ENCODE measurements at places on chromosomes 7 and 10.

DNA sequence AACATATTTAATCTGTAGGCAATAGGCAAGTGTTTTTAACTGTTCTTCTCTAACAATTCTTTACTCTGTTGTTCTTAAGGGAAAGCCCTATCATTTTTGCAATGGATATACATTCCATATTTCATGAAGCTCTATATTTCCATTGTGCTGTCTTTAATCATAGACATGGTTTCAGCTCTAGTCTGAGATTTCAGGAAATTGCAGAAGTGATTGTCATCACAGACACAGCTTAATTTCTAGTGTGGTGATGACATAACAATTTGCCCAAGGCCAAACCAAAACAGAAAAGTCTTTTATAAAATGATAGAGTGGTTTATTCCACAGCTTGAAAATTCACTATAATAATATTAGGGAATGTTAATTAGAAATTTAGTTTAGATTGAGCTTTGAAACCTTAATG lies 494.1 kb upstream of the SEMA3A start:
- no peak for DNase-seq

DNA sequence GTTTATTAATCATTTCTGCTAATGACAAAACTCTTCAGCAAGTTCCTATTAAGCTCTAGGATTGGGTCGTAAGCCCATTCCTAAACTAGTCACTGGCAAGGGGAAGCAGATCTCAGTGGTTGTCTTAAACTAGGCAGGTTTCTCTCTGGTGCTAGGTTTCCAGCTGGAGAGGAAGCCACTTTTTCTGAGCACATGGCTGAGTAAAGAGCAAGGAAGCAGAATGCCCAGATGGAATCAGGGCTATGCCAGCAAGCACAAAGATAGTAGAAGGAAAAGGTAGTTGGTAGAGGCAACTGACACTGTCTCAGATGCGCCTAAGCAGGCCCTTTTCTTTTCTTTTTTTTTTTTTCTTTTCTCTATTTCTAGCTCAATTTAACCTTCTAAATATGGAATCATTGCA lies 224.9 kb downstream of the EXOC4 start:
- no peak for DNase-seq

DNA sequence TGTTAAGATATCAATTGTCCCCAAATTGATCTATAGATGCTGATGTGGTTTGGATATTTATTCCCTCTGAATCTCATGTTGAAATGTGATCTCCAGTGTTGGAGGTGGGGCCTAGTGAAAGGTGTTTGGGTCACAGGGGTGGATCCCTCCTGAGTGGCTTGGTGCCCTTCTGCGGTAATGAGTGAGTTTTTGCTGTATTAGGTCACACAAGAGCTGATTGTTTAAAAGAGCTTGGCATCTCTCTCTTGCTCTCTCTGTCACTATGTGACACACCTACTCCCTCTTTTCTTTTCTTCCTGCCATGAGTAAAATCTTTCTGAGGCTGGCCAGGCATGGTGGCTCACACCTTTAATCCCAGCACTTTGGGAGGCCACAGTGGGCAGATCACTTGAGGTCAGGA lies 98.2 kb upstream of the KAT6B start:
- no peak for DNase-seq

- no peak for DNase-seq
Measured at GRCh38 chr7:92634924-92635519, 44.8 kb upstream of the FAM133B start.

- DNase-seq, result no peak
Measured at GRCh38 chr7:81684514-81685269, 85.2 kb downstream of the HGF start.

DNA sequence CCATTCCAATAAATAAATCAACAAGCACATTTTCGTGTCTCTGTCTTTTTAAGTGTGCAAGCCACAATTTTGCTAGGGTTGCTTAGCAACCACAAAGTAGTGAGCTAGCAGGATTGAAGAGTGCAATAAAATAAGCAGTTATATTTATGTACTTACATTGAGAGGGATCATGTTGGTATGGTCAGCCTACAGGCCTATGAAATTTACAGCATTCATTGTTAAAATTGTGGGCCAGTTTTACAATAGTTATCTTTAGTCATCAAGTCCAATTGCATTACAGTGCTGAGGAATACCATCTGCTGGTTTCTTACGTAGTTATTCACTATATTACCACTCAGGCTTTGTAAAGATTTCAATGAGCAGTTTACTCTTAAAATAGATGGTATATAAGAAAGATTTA lies 192.5 kb upstream of the POT1 start:
- DNase-seq, result no peak

DNA sequence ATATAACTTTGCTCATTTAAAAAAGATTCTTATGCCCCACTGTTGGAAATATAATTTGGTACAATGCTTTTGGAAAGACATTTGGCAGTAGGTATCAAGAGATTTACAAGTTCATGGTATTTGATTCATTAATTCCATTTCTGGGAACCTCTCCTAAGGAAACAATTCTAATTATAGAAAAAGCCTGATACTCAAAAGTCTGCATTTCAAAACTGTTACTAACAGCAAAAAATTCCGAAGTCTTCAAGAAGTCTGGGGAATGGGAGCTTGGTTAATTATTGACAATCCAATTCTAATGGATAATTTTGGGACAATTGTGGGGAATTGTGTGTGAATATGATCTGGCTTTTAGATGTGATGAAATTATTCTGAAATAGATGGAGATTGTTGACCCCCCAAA lies 59.6 kb downstream of the HDAC9 start:
- DNase-seq, result no peak

GRCh38 chr10:27388761-27389399 lies 115.2 kb upstream of the RAB18 start:
- DNase-seq, result no peak

DNA sequence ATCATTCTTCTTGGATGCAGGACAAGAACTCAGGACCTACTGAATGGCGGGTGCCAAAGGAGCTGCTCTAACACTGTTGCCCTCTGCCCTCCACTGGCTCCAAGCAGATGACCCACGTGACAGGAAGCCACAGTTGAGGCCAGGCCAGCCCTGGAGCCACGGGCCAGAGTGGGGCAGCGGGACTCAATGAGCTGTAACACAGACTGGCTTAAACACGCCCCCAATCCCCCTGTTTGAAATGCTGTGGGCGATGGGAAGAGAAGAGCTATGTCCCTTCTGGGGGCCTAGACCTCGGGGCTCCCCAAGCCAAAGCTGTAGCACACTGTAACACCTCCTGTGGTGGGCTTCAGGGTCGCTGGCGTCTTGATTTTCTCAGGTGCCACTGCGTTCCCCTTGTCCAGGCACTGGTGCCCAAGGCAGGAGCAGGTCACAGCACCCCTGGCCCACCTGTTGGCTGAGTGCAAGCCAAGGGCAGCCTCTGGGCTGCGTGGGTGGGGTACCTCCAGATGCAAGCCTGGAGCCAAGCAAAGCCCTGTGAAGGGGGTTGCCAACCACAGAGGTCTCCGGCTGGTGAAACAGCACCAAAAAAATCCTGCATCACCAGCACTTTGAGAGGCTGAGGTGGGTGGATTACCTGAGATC lies 18.6 kb upstream of the ZMIZ2 start:
- DNase-seq, result no peak

DNA sequence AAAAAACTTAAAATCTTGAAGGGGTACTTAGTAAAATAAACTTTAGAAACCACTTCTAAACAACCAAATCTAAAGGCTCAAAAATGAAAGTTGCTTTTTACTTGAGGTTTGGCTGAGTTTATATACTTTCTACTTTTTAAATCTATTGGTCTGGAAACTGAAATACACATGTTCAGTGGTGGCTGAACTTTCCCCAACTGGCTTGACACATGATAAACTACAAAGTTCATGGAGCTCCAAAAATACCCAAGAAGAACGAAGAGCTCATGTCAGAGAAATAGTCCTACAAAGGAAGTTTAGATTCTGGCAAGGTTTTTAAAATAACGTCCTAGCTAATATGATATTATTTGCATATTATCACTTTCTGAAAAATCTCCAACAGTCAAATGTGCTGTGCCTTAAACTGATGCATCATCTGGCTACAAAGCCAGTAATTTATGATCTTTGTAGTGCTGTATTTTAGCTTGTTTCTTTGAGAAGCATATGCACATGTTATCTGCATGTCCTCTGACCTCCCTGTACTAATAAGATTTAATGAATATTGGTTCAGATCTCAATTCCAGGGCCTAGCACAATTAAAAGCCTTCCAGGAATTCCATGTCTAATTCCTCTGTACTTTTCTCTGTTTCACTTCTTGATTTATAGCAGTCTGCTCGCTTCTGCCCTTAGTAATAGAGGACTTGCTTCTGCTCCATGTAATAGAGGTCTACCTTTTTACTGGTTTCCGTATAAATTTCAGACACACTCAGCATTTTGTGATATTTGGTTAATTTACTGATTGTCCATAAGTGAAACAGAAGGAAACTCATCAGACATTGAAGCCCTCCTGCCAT lies 28.2 kb downstream of the SEMA3C start:
- no peak for DNase-seq

GRCh38 chr7:83629117-83629880 lies 19.6 kb downstream of the SEMA3E start:
- no peak for DNase-seq

DNA sequence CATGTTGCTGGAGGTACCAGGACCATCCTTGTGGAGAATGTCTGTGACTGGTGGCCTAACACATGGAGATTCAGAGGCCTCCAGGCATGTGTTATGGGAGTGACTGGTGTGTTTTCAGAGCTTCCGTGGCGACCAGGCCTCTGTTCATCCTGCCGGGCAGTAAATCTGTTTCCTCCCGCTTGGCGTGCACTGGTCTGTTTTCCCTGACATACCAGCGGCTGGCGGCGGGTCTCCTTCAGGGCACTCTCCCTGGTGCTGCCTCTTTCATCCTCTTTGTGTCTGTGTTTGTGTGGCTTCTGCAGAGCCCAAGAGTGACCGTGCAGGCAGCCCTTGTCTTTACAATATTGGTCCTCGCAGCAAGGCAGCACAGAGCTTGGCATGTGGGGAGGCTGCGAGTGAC lies 385.1 kb upstream of the MKI67 start:
- no peak for DNase-seq

GRCh38 chr10:13711291-13711690 lies 124.5 kb downstream of the PRPF18 start:
- DNase-seq, result no peak

DNA sequence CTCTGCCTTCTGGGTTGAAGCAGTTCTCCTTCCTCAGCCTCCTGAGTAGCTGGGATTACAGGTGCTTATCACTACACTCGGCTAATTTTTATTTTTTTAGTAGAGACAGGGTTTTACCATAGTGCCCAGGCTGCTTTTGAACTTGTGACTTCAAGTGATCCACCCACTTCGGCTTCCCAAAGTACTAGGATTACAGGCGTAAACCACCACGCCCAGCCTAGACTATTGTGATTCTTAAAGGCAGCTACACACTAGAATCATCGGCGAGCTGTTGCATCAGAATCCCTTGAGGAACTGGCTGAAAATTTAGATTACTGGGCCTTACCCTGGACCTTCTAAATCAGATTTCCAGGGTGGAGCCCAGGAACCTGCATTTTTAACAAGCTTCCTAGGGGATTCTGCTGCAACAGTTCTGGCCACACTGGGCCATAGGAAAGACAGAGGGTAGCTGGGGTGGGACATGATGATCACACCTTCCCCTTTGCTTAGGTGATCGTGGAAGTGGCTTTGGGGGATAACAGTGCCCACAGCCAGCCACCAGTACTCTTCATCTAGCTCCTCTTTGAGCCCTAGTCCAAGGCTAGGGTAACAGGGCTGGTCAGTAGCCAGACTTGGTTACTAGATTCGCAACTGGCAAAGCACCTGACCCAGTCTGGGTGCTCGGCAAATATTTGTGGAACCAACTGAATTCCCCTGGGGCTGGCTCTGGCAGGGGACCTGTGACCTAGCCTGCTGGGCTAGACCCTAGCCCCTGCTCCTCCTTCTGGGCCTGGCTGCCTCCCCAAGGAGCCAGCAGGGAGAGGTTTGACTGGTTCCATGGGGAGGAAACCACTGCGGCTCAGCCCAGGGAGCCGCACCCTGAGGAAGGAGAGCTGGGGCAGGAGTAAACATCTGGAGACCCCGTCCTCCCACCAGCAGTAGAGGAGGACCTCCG lies 67.1 kb upstream of the DUSP5 start:
- no peak for DNase-seq

GRCh38 chr7:34338961-34339526 lies 319.0 kb upstream of the NPSR1 start:
- DNase-seq, result no peak

DNA sequence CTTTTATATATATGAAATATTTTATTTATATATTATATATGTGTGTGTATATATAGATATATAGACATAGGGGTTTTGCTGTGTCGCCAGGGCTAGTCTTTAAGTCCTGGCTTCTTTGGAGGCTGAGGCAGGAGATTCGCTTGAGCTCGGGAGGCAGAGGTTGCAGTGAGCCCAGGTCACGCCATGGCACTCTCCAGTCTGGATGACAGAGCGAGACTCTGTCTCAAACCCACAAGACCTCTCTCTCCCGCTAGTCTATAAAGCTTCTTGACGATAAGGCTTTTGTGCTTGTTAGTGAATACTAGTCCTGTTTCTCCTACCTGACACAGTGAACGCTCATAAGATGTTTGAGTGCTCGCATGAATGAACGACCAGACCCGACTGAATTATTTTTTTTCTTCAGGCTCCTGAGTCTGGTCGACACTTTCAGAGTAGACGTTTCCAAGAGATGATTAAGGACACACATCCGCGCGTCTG lies 577 bp upstream of the DDX21 start:
- DNase-seq, result no peak

GRCh38 chr7:104980841-104981671 lies 32.9 kb upstream of the KMT2E start:
- no peak for DNase-seq

DNA sequence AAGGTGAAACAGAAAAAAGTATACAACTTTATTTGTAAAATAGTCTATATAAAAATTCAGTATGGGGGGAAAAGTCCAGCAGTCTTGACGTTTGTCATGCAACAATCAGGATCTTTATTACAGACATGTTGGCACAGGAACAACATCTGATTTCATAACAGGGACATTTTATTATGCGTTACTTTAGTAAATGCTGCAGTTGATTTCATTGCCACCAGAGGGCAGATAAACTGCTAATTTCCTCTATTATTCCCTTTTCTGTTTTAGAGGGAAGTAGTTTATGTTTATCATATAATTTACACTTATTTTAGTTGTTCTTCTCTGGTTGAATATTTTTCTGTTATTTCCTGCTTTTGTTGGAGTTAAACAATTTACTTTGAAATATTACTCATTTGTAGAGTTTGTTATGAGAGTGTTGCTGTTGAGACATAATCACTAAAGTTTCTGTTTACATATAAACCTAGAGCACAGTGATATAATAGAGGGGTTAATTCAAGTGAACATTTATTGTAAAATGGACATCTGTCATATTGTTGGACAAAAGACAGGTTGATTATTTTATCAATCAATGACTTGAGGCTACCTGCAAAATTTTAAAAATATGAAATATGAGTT lies 3.3 kb downstream of the PLXDC2 start:
- DNase-seq, result no peak

DNA sequence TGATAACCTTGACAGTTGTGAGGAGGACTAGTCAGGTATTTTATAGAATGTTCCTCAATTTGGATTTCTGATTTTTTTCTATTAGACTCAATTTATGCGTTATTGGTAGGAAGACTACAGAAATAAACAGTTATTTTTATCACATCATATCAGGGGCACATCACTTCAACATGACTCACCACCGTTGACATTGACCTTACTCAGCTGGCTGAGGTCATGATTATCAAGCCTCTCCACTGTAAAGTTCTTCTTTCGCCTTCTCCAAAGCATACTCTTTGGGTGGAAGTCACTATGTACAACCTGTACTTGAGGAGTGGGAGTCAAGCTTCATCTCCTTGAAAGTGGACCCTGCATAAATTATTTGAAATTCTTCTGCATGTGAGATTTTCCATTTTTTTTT lies 194.3 kb upstream of the IGFBP3 start:
- DNase-seq, result no peak

All from vagina (tissue), 2 donors.